ENCODE measurements at places on chromosomes 11 and 22.

- DNase-seq: no peak
Measured at GRCh38 chr11:77801477-77801876, 19.0 kb downstream of the RSF1 start.

DNA sequence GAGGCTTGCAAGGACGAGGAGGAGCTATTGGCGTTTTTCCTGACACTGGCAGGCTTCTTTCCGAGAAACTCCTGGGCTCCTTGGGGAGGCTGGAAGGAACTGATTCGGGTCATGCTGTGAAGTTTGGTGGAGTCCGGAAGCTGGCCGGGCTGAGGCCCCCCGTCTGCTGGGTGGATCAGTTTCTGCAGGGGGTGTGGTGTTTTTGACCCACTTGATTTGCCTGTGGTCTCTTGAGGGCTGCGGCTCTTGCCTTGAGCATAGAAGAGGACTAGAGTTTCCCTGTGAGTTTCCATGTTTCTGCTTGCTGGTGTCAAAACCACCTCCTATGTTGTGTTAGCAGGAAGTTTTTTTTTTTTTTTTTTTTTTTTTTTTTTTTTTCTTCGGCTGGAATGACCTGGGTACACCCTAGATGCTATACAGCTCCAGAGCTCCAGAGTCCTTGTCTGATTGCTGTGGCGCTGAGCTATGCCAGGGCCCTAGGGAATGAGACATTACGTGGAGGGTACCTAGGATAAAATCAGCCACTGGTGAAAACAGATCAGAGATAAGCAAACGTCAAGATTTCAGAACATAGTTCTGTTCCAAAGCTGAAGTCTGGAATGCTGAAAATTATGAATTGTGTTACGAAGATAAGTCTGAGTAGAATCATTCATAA is 728 bp downstream of the TBC1D22A start:
- DNase-seq: peak; percentile 93

DNA sequence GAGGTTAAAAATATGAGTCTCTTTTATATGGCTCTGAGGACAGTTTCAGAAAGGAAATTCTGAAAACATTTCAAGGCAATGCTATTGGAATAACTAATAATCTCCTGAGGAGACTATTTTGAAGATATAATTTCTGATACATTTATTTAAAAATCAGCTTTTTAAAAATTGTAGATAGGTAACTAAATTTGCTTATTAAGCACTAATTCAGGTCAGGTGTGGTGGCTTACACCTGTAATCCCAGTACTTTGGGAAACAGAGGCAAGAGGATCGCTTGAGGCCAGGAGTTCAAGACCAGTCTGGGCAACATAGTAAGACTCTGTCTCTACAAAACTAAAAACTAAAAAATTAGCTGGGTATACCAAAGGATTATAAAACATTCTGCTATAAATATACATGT is 17.0 kb downstream of the ZDHHC13 start:
- no peak for DNase-seq

DNA sequence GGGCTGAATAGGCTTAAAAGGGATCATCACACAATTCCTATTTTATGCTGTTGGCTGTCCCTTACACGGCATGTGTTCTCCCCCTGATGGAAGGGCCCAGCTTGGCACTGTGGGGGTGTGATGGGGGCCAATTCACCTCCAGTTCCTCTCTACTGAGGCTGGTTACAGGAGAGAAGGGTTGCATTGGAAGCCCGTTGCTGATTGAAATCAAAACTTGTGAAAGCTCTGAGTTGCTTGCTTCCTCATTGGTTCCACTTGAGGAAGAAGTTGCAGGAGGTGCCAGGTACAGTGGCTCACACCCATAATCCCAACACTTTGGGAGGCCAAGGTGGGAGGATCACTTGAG is 13.3 kb upstream of the PRG2 start:
- no peak for DNase-seq

DNA sequence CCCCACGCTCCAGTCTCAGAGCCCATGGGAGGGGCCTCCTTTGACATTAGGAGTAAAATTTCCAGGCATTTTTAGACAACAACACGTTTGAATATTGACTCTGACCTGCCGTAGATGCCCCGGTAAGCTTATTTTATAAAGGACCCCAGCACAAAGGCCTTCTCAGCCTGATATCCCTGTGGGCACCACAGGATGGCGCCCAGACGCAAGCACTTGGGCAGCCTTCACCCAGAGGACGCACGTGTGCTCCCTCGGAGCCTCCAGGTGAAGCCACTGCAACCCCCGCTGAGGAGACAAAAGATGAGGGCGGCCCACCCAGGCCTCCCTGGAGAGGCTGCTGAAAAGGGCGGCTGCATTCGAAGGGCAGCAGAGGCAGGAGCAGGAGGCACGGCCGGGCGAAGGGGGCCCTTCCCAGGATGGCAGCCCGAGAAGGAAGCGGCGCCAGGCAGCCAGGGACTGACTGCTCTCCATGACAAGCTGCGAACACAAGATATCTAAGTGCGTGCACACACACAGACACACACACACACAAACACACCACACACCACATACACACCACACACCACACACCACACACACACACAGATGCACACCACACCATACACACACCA is 15.2 kb upstream of the TH start:
- peak; percentile 36 for DNase-seq

Data from choroid plexus epithelial cell (primary cell).